Caki2 (cell line): ENCODE measurements at places on chromosomes 1 and 21. TPM values are rescaled to one million over a fixed set of nuclear protein-coding genes. Genes with fewer than 3 reads are reported as not detected.

TMEM240 gene
- not detected in 2 replicates for total RNA-seq

TCP10L gene
- total RNA-seq: 2.9 TPM in 1 of 2 replicates, not detected in the other

TDRD5 gene
- total RNA-seq: not detected in 2 replicates

FCRL6 gene
- total RNA-seq: not detected in 2 replicates
